ENCODE measurements at places on chromosomes 1 and 21. TPM values are rescaled to one million over a fixed set of nuclear protein-coding genes. Genes with fewer than 3 reads are reported as not detected.

ASCL5 gene
- 0.41 TPM for total RNA-seq

GBP6 gene
- total RNA-seq: not detected

CELA2B gene
- not detected for total RNA-seq

MMEL1 gene
- total RNA-seq: not detected

FCRL5 gene
- 1.0 TPM for total RNA-seq

GGPS1 gene
- 40.4 TPM for total RNA-seq

HAO2 gene
- total RNA-seq: not detected

ITLN1 gene
- not detected for total RNA-seq

CD1C gene
- 0.35 TPM for total RNA-seq

RGSL1 gene
- not detected for total RNA-seq

DNA sequence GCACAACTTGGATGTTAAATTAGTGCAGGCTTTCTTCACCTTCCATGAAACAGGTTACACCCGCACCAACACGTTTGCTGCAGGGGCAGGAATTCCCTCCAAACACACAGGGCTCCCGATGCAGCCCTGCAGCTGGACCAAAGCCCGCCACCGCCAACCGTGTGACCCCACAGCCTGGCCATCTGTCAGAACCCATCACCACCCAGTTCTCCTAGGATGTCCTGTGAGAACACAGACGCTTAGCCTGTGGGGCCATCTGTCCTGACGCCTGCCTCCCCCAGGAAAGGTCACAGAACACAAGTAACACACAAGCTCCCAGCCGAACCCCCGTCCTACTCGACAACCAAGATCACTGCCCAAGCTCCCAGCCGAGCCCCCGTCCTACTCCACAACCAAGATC is 108.1 kb downstream of the NPHP4 start:
- no peaks in the 10 kb centered on the region for H3K27me3 ChIP-seq
- H3K4me1 ChIP-seq: no peaks in the 10 kb centered on the region
- no peak overlapping the region for H3K27ac ChIP-seq
- no peaks in the 10 kb centered on the region for H3K36me3 ChIP-seq

DNA sequence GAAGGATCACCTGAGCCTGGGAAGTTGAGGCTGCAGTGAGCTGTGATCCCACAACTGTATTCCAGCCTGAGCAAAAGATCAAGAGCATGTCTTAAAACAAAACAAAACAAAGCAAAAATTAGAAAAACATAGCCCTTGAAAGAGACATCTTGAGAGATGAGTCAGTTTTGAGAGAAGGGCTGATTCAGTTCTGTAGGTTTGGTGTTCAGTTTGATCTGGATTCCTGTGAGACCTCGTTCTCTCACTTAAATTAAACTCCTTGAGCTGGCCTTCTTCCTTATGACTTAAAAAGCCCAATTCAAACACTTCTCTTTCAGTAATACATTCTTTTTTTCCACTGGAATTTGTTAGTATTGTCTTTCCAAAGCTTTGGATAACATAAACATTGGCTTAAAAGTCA is 164.2 kb downstream of the NRIP1 start:
- H3K27ac ChIP-seq: no peak overlapping the region
- H3K36me3 ChIP-seq: no peaks in the 10 kb centered on the region
- H3K4me3 ChIP-seq: no peak overlapping the region

DNA sequence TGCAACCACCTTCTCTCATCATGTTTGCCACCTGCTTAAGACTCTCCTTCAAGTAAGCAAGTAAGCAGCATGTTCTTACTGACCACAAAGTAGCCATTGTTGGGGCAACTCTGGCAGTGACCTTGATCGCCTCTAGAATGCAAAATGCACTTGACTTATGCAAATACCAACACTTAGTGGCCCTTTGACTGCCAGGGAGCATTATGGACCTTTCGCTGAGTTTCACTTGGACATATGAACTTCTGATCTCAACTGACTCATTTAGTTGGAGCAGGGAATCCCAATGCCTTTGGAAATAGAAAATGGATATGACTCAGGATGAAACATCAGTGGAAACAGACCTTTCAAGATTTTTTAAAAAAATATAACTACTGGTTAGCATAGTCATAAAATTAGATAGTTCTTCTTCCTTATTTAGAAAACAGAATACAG is 6.1 kb upstream of the PLA2G5 start:
- DNase-seq: no peak
- no peak overlapping the region for H3K27ac ChIP-seq
- H3K36me3 ChIP-seq: no peaks in the 10 kb centered on the region
- no peaks in the 10 kb centered on the region for H3K27me3 ChIP-seq
- no peaks in the 10 kb centered on the region for H3K4me1 ChIP-seq

GRCh38 chr1:77824079-77824478 is 44.6 kb downstream of the MIGA1 start:
- no peak for DNase-seq
- H3K4me1 ChIP-seq: no peaks in the 10 kb centered on the region
- no peak overlapping the region for H3K4me3 ChIP-seq
- H3K27me3 ChIP-seq: no peaks in the 10 kb centered on the region
- H3K27ac ChIP-seq: no peak overlapping the region

- no peak overlapping the region for H3K27ac ChIP-seq
- H3K4me3 ChIP-seq: no peak overlapping the region
- no peaks in the 10 kb centered on the region for H3K4me1 ChIP-seq
- H3K27me3 ChIP-seq: no peaks in the 10 kb centered on the region
Measured at GRCh38 chr1:167516404-167517388, 1.6 kb downstream of the CD247 start.

- no peaks in the 10 kb centered on the region for H3K27me3 ChIP-seq
- no peaks in the 10 kb centered on the region for H3K36me3 ChIP-seq
- no peak overlapping the region for H3K27ac ChIP-seq
- no peak overlapping the region for H3K4me3 ChIP-seq
- DNase-seq: no peak
- no peaks in the 10 kb centered on the region for H3K4me1 ChIP-seq
Measured at GRCh38 chr1:104182251-104182650, 432.6 kb downstream of the AMY1C start.

DNA sequence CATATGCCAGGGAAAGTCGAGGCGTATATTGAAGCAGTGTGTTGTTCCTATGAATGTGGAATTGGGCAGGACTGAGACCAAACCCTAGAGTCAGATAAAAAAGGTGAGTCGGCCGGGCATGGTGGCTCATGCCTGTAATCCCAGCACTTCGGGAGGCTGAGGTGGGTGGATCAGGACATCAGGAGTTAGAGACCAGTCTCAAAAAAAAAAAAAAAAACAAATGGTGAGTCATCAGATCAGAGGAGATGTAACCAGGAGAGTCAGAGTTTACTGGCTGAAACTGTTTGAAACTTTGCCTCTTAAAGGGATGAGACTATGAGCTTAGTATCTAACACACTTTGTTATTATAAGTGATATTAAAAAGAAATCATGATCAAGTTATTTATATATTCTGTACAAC is 26.4 kb upstream of the SYCP1 start:
- no peaks in the 10 kb centered on the region for H3K27me3 ChIP-seq
- H3K4me3 ChIP-seq: no peak overlapping the region
- H3K27ac ChIP-seq: no peak overlapping the region
- H3K4me1 ChIP-seq: peaks cover 2% of the 10 kb centered on the region
- no peak for DNase-seq

- DNase-seq: no peak
- H3K27me3 ChIP-seq: no peaks in the 10 kb centered on the region
- H3K36me3 ChIP-seq: no peaks in the 10 kb centered on the region
Measured at GRCh38 chr1:187641015-187641414, 812.3 kb downstream of the PLA2G4A start.

DNA sequence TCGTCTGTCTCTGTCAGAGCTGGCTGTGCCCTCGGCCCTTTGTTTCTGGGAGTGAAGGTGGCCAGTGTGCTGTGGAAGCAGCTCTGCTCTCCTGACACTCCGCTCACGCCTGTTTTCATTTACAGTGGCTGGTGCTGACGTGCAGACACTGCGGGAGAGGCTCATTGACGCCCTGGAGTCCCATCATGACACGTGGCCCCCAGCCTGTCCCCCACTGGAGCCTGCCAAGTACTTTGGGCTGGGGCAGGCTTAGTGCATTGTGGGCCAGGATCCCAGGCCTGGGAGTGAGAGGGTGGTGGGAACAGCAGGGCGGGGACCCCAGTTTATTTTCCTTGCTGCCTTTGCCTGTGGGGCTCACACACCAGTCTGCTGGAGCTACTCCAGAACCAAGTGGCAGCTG is 21.1 kb downstream of the QSOX1 start:
- no peak for DNase-seq
- H3K4me1 ChIP-seq: no peaks in the 10 kb centered on the region
- no peaks in the 10 kb centered on the region for H3K27me3 ChIP-seq

- peaks cover 3% of the 10 kb centered on the region for H3K36me3 ChIP-seq
- peaks cover 28% of the 10 kb centered on the region for H3K4me1 ChIP-seq
- no peak for DNase-seq
- peak overlapping the region; percentile 60 for H3K4me3 ChIP-seq
- H3K27ac ChIP-seq: peak overlapping the region; percentile 62
- H3K27me3 ChIP-seq: no peaks in the 10 kb centered on the region
Measured at GRCh38 chr1:154956544-154956941, 644 bp upstream of the PBXIP1 start.

GRCh38 chr1:93649231-93649630 is 32.4 kb downstream of the BCAR3 start:
- no peak for DNase-seq
- H3K4me1 ChIP-seq: peaks cover 3% of the 10 kb centered on the region
- no peaks in the 10 kb centered on the region for H3K36me3 ChIP-seq
- no peak overlapping the region for H3K4me3 ChIP-seq

GRCh38 chr1:235015291-235015985 is 113.2 kb downstream of the TOMM20 start:
- DNase-seq: no peak
- H3K4me3 ChIP-seq: no peak overlapping the region
- no peak overlapping the region for H3K27ac ChIP-seq

DNA sequence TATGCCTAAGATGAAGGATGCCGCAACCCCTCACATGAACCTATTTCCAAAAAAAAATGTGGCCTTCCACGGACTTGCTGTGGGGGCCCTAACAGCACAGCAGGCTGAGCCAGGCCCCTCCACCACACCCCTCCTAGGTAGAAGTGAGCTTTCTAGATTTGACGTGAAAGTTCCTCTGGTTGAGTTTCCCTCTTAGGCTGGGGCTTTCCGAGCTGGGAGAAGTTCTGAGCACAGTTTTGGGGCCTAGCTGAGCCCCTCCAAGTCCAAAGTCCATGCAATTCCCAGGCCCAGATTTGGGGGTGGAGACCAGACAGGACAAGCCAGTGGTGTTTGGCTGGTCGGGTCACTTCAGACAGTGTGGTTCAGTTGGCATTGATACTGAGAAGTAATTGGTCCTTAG is 13.8 kb upstream of the PHLDA3 start:
- no peaks in the 10 kb centered on the region for H3K36me3 ChIP-seq
- no peaks in the 10 kb centered on the region for H3K27me3 ChIP-seq
- no peak overlapping the region for H3K4me3 ChIP-seq
- no peak overlapping the region for H3K27ac ChIP-seq
- H3K4me1 ChIP-seq: no peaks in the 10 kb centered on the region
- no peak for DNase-seq

- H3K27ac ChIP-seq: no peak overlapping the region
- no peak for DNase-seq
- H3K36me3 ChIP-seq: no peaks in the 10 kb centered on the region
- no peaks in the 10 kb centered on the region for H3K4me1 ChIP-seq
- no peak overlapping the region for H3K4me3 ChIP-seq
- no peaks in the 10 kb centered on the region for H3K27me3 ChIP-seq
Measured at GRCh38 chr21:40299451-40299850, 432.2 kb downstream of the PCP4 start.

- no peaks in the 10 kb centered on the region for H3K36me3 ChIP-seq
- DNase-seq: no peak
- no peaks in the 10 kb centered on the region for H3K4me1 ChIP-seq
- H3K4me3 ChIP-seq: no peak overlapping the region
Measured at GRCh38 chr1:185821612-185822385, 87.6 kb downstream of the HMCN1 start.

DNA sequence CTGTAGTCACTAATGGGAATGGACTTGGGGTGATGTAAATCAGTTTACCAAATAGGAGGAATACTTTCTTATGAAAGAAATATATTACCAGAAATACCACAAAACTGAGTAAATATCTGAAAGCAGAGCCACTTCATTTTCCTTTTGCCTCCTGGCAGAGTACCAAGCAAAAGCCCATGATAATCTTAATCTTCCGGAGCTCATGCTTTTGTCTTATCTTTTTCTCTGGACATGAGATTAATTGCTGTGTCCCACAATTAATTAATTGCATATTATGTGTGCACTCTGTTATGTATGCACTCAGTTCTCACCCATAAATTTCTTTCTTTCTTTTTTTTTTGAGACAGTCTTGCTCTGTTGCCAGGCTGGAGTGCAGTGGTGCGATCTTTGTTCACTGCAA is 94.1 kb upstream of the PDE4B start:
- no peaks in the 10 kb centered on the region for H3K27me3 ChIP-seq
- no peak overlapping the region for H3K27ac ChIP-seq
- no peak for DNase-seq
- H3K36me3 ChIP-seq: no peaks in the 10 kb centered on the region
- H3K4me1 ChIP-seq: no peaks in the 10 kb centered on the region

- H3K27ac ChIP-seq: no peak overlapping the region
- DNase-seq: no peak
- H3K27me3 ChIP-seq: no peaks in the 10 kb centered on the region
- H3K36me3 ChIP-seq: no peaks in the 10 kb centered on the region
- no peaks in the 10 kb centered on the region for H3K4me1 ChIP-seq
- H3K4me3 ChIP-seq: no peak overlapping the region
Measured at GRCh38 chr1:59427784-59428183, 130.9 kb downstream of the FGGY start.
